ENCODE measurements at places on chromosomes 12 and 14.

- peak; percentile 93 for DNase-seq
Measured at GRCh38 chr12:52980650-52981423, 25.4 kb upstream of the EIF4B start.

DNA sequence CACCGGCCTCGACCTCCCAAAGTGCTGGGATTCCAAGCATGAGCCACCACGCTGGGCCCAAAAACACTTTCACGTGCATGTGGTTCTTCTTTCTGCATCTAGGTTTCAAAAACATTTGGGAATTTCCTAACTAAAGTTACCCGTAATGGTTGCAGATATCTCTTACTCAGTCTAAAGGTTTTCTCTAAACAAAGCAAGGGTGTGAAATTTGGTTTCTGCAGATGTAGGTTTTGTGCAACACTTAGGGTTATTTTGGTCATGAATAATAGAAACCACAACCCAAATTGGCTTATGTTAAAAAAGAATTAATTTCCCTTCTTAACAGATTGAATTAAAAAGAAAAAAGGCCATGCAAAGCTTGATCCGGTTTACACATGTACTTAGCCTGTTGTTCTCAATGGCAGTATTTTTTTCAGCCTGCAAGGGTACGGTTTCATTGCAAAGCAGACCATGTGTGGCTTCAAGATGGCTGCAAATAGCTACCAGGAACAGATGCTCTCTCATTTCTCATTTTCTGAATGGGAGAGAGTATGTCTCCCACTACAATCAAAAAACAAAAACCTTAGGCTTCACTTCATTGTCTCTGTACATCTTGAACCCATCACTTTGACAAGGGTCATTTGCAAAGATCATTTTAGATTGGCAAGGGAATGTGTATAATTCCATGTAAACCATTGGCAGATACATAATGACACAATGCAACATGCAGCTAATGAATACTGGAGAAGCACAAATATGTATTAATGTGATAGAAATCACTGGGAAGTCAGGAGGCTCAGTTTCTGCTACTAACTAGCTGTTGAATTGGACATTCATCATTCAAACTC is 491.2 kb upstream of the FLRT2 start:
- no peak for DNase-seq

DNA sequence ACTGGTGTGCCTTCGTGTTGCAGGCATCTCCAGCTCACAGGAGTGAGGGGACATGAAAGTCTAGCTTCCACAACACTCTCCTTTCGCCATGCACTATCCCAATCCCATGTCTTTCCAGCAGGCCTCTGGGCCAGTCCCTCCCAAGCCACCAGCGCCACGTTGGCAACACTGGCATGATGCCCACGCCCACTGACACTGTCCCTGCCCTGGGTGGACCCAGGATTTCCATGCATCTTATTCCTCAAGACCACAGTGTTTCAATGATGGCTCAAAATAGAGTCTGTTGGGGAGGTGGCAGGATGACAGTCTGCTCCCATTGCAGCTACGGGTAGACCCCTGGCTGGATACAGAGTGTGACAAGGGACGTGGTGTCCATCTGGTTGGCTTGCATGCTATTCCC is 2.3 kb downstream of the SP7 start:
- no peak for DNase-seq

DNA sequence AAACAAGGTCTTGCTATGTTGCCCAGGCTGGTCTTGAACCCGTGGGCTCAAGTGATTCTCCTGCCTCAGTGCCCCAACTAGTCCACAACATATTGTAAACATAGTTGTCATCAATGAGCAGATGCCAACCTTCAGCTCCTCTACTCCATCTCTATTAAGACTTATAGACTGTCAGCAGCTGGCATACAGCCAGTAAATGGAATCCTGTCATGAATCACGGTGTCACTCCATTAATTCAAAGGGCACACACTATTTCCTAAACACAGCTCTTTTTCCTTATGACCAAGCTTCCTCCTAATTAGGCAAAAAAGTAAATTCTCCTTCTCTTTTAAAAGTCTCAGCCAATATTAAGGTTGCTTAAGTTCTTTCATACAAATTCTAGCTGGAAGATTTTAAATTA is 111.2 kb downstream of the ITPR2 start:
- peak; percentile 52 for DNase-seq

GRCh38 chr14:23169622-23170021 is 13.8 kb downstream of the SLC7A8 start:
- DNase-seq = no peak

DNA sequence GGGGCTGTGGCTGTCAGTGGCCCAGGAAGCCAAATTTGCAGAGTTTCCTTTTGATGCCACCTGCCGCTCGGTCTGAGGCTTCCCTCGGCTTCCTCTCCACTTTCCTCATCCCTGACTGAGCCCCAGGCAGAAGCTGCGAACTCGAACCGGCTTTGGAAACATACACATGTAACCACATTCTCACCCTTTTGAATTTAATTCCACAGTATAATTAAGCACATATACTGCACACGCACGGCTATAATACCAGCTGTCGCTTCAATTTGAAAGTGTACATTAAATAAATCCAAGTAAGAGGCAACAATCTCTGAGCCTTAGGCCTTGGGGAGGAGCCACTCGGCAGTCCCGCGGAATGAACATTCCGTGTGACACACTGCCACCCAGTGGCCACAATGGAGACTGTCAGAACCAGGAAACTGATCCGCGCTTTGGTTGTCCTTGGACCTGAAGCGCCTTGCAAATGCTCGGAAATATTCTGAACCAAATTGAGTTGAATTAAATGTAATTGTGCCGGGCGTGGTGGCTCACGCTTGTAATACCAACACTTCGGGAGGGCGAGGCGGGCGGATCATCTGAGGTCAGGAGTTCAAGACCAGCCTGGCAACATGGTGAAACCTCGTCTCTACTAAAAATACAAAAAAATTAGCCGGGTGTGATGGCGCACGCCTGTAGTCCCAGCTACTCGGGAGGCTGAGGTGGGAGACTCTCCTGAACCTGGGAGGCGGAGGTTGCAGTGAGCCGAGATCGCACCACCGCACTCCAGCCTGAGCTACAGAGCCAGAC is 117.9 kb upstream of the TMPO start:
- DNase-seq = peak; percentile 91

DNA sequence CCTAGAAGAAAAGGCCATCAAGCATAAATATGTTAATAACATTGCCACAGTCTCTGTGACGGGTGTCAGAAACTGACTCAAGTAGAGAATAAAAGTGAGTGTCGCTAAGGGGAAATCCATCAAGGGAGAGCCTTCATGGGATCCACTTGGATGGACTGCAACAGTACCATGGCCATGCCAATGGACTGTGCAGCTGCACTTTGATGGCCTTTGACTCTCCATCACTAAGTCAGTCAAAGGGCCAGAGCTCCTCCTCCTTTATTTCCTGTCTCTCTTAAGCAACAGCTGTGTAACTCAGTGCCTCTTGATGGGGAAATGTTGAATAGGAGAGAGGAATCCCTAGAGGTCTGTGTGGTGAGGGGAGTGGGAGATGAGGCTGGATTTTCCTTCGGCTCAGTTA is 335.2 kb downstream of the BMP4 start:
- no peak for DNase-seq

GRCh38 chr12:23929906-23930305 is 19.6 kb downstream of the SOX5 start:
- no peak for DNase-seq

Data from suppressor macrophage (primary cell).